ENCODE measurements at places on chromosomes 5 and 9.

DNA sequence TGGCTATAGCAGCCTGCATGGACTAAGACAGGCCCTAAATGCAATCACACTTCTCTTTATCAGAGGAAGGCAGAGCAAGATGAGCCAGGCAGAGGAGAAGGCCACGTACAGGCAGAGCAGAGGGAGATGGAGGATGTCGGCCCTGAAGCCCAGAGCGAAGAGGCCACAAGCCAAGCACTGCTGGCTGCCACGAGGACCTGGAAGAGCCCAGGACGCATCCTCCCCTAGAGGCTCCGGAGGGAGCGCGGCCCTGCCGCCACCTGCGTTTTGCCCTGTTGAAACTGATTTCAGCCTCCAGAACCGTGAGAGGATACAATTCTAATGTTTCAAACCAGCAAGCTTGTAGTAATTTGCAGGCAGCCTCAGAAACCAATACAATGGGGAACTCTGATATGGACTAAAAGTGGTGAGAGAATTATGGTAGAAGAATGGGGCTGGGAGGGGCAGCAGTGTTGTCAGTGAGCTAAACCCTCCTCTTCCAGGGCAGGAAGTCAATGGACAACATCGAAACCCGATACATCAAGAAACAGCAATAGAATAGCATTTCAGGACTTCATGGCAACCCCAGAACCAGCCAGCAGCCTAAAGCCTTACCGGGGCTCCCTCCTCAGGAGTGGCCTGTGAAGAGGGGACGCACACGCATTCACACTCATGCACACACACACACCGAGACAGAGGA lies 32.6 kb downstream of the ADAMTS2 start:
- no peak for DNase-seq

DNA sequence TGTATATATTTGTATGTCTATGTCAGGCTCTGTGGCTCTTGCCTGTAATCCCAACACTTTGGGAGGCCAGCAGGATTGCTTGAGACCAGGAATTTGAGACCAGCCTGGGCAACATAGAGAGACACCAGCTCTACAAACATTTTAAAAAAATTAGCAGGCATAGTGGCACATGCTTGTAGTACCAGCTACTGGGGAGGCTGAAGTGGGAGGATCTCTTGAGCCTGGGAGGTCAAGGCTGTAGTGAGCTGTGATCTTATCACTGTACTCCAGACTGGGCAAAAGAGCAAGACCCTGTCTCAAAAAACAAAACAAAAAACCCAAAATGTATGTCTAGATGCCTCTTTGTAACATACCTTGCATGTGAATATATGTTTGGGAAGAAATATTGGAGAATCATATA lies 15.8 kb downstream of the ARRDC3 start:
- no peak for DNase-seq

DNA sequence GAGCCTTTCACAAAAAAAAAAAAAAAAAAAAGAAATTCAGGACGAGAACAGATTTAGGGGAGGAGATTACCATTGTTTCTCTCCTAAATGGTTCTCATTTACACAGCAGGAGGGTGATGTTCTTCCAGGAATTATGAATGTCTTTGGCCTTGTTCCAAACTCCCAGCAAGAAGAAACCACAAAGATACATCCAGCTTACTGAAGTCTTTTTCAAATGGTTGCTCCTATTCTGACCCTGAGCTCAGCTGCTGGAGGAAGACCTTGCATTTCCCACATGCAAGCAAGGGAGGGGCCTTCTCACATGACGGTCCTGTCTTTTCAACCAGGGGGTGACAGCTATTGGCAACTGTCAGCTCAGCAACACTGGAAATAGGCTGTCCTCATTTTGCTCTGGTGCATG lies 203.0 kb upstream of the VLDLR start:
- no peak for DNase-seq

DNA sequence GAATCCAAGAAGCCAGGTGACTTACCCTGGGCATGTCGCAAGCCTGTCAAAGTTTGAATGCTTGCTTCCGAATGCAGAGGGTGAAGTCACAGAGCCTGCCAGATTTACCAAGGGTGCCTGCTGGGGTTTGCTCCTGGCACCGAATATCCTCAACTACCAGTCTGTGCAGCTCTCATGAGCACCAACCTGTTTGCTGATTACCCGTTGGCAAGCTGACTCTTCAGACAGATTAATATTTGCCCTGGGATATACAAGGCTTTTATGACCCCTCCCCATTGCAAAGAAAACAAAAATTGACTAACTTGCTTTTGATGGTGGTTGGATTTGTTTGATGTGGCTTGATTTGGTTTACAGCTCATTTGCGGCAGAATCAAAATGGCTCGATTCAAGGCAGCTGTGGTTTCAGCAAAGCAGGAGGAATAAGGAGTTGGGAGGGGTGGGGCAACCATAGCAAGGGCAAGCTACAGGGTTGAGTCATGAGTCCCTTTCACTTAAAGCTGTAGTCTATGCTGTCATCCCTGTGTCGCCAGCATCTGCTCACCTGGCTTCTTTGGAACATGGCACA lies 82.3 kb upstream of the AGXT2 start:
- peak; percentile 50 for DNase-seq

GRCh38 chr9:30075022-30075421 lies 2309.4 kb upstream of the ACO1 start:
- DNase-seq, result peak; percentile 1

DNA sequence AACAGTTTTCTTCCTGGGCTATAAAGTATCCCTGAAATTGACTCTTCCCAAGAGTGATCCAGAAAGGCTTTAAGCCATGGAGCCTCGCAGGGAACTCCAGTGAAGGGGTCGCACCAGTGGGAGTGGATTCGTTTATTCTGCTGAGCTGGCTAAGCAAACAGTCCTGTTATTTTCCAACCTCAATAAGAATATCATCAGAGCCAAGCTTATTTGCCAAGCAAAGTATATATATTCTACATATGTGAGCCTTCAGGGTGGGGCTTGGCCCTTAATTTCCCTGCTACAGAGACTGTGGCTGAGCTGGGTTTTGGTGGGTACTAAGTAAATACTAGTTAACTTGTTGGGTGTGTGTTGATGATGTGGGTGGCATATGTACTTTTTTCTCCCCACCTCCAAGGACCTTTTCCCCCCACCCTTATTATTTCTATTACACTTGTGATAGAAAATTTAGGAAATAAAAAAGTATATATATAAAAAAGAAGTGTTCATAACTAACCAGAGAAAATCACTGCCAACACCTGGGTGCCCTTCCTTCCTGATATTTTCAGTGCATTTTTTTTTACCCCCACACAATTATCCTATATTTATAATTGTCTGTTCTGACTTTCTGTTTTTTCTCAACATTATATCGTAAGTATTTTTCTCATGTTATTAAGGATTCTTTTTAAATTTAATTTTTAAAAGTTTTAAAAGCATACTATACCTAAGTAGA lies 5.3 kb downstream of the GSN start:
- no peak for DNase-seq

DNA sequence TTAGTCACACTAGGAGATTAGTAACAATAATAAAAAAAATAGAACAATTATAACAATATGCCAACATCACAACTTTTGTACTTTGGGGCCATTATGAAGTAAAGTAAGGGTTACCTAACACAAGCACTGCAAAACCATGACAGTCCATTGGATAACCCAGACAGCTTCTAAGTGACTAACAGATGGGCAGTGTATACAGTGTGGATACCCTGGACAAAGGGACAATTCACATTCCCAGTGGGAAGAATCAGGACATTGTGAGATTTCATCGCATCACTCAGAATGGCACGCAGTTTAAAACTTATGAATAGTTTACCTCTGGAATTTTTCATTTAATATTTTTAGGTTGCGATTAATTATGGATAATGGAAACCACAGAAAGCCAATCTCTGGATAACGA lies 45.6 kb upstream of the JADE2 start:
- DNase-seq, result no peak

GRCh38 chr9:96050861-96051155 lies 175.3 kb downstream of the ERCC6L2 start:
- no peak for DNase-seq

- DNase-seq, result no peak
Observed at GRCh38 chr9:26077860-26078259, 399.6 kb upstream of the TUSC1 start.

DNA sequence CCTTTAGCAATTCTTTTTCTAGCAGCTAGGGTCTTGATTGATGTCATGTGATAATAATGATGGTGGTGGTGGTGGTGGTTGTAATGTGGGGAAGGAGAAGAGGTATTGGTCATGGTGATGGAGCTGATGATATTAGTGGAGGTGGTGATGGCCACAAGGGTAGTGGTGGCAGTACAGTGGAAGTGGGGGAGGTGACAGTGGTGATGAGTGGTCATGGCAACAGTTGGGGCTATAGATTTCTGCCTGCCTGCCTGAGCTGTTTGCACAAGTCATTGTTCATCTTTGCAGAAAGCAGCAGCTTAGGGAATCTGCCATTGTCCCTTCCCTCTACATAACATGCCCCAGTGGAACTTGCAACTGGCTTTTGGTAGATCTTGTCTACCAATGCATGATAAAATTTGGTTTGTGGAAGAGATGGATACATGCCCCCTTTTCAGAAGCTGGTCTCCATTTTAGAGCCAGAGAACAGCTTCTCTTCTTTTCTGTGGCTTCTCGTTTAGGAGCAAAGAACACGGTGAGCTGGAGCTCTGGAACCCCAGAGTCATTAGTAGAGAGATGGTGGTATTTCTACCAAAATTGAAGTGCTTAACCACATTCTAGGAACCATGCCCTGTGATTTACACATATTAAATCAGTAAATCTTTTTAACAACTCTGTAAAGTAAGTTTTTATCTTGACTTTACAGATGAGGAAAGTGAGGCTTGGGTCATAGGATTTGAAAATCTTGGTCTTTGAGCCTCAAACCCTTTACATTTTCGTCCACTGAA lies 100.3 kb downstream of the AOPEP start:
- no peak for DNase-seq

Measured in CD4-positive, alpha-beta T cell treated with Interleukin-15 for 4 hours (primary cell).